ENCODE measurements at places on chromosomes 4 and X. TPM values are rescaled to one million over a fixed set of nuclear protein-coding genes. Genes with fewer than 3 reads are reported as not detected.
A peak's percentile ranks its signal among the peaks of the same experiment; 100 is the strongest.

The PCDH19 gene
- 0.59 TPM for total RNA-seq

- H3K27me3 ChIP-seq: no peaks in the 10 kb centered on the region
- no peaks in the 10 kb centered on the region for H3K36me3 ChIP-seq
- H3K4me1 ChIP-seq: peaks cover 27% of the 10 kb centered on the region
- DNase-seq: peak; percentile 96
- H3K4me3 ChIP-seq: peak overlapping the region; percentile 32
These were observed 21.4 kb upstream of the AFAP1 start for GRCh38 chr4:7960790-7961655.

DNA sequence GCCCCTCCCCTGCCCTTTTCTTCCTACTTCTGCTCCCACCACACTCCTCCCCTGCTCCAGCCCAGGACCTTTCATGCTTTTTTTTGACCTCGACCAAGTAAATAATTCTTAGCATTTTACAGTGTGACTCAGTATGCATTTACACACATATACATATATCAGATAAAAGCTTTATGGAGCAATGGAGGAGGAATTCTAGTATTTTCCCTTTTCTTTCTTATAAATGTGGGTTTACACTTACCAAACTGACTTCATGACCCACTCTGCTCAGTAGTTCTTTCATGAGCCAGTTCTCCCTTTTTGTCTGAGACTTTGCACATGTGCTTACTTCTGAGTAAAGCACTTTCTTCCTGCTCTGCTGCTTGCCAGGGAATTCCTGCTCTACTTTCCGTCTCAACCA, 111.8 kb upstream of the H2AZ1 start:
- H3K4me3 ChIP-seq: no peak overlapping the region
- no peak for DNase-seq
- H3K27ac ChIP-seq: no peak overlapping the region
- H3K36me3 ChIP-seq: no peaks in the 10 kb centered on the region

GRCh38 chr4:4658052-4658451, 116.2 kb upstream of the STX18 start:
- no peak overlapping the region for H3K4me3 ChIP-seq
- H3K27me3 ChIP-seq: no peaks in the 10 kb centered on the region
- peaks cover 20% of the 10 kb centered on the region for H3K4me1 ChIP-seq
- DNase-seq: no peak
- H3K36me3 ChIP-seq: no peaks in the 10 kb centered on the region

The SH3TC1 gene
- 3.5 TPM for total RNA-seq

Measured in osteoblast (primary cell).